Activated CD4-positive, alpha-beta T cell treated with anti-CD3 and anti-CD28 coated beads, Interleukin-2, Interleukin-6, amounts not matched to agents 100 ng/mL and 50 ng/mL, durations not matched to agents 16 hours and 8 hours (primary cell): ENCODE measurements at places on chromosomes 4 and X.

DNA sequence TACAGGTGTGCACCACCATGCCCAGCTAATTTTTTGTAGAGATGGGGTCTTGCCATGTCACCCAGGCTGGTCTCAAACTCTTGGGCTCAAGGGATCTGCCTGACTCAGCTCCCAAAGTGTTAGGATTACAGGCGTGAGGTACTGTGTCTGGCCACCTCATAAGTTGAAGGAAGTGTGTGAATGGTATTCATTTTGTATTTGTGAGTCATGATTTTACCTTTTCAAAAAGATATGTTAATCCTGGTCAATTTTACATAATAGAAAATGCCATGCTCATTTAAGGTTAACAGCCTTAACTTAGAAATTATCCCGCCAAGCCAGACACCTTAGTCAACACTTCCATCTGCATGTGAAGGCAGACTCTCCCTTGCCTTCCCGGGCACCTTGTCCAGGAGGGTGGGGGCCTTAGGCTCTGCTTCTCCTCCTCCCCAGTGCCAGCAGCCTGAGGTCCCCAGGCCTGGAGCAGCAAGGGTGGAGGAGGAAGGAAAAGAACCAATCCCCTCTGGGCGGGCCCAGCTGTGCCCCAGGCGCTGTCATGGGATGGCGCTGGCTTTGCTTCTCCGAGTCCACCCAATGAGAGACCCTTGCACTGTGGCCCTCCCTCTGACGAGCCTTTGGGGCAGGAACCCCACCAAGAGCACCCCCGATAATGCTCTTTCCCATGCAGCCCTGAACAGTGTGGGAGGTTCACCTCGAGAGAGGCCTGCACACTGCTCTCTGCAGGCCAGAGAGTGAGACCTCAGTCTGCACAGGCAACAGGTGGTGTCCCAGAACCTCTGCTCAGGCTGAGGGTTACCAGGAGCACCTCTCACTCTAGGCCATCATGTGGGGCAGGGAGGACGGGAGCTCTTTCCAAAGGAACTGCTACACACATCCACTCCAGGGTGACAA is 37.3 kb downstream of the RNF212 start:
- DNase-seq, result no peak

DNA sequence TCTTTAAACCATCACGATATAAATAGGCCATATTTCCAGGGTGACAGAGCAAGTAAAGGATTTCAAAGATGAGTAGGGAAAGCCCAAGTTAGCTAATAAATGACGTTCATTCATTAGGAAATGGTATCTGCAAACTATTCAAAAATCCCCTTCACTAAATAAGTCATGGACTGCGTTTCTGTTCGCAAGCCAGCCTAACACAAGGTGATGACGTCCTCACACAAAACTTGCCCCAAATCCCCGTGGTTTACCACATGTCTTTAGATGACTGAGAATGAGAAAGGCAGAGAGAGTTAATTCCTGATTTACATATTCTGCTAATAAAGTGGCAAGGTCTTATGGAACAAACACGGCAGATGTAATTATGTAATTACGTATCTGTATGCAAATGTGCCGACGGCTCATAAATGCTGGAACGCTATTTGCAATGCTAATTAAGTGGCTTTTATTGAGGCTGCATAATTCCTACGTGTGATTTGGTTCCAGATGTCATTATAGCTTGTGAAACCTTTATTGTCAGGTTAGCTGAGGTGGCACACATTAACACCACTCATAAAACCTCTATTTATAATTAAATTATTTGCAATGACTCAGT is 437.7 kb upstream of the FRG1 start:
- peak; percentile 29 for DNase-seq

GRCh38 chr4:2742823-2743517 is 13.2 kb downstream of the TNIP2 start:
- no peak for DNase-seq

DNA sequence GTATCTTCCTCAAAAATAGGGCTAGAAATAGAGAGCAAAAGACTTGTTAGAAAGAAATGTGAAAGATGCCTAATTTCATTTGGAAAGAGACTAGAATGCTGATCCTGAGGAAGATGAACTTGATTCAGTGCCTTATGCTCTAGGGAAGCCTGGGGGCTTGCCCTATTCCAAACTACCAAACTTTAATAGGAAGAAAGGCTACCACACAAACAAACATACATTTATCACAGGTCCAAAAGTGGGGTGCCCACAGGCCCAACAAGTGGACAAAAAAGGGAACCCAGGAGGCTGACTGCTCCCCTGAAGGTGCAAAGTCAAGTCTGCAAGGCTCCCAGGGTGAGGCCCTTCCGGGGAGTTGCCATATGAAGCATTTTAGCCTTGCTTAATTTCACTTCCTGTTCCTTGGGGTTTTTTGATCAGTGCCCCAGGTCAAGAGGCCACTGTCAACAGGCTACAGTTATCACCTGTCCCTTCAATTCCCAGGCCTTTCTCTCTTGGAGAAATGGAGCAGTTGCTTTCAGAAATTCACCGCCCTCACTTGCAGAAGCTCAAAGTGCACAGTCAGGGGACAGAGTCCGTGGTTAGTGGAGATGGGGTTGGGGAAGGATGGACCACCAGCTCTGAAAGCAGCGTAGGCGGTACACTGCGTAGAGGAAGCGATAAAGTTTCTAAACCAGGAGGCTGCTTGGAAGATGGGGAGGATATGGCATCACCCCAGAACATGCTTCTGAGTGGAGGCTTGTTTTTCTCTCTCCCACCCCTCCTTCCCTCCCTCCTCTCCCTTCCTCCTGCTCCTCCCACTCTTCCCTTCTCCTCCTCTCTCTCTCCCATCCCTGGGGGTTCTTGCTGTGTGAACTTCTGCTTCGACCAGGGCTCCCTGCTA is 36.4 kb downstream of the TMEM154 start:
- DNase-seq, result peak; percentile 45

- DNase-seq, result no peak
Measured at GRCh38 chr4:121791481-121791880, 9.6 kb upstream of the EXOSC9 start.
